ENCODE measurements at places on chromosomes 12 and 14. TPM values are rescaled to one million over a fixed set of nuclear protein-coding genes. Genes with fewer than 3 reads are reported as not detected.

GRCh38 chr14:26143057-26143456 lies 454.8 kb downstream of the NOVA1 start:
- DNase-seq = no peak

DNA sequence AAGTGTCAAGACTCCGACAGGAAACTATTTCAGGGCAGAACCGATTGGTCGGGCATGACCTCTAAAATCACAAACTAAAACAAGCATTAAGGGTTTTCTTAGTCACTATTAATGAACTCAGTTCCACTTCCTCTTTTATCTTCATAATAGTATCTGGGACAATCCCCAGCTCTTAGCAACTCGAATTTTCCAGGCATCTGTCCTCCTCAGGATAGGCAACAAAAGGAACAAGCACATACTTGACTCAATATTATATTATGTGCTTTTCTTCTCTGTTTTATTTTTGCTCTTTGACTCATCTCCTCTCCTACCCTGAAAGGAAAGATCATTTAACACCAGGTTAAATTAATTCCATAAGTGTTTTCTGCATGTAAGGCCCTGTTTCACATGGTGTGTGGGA lies 638.3 kb upstream of the TBX3 start:
- DNase-seq = no peak

DNA sequence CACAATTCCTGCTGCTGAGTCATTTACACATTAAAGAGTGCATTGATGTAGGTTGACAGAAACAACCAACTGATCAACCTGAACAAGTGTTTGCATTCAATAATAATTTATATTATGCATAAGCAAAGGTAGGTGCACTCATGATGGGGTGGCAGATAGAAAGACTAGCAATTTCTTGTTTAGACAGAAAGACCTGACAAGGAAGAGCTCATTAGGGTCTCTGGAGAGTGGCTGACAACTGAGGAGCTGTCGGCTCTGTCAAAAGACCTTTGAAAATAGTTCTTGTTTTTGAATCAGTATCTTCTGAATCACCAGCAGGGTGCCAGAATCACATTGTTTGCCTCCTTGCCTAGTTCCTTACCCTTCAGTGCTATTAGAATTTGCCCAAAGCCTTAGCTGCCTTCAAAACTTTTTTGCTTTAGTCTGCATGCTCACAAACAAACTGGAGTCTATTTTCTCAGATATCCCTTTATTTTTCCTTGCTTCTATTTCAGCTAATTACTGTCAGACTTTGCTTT lies 234.7 kb downstream of the BTG1 start:
- DNase-seq = no peak

DNA sequence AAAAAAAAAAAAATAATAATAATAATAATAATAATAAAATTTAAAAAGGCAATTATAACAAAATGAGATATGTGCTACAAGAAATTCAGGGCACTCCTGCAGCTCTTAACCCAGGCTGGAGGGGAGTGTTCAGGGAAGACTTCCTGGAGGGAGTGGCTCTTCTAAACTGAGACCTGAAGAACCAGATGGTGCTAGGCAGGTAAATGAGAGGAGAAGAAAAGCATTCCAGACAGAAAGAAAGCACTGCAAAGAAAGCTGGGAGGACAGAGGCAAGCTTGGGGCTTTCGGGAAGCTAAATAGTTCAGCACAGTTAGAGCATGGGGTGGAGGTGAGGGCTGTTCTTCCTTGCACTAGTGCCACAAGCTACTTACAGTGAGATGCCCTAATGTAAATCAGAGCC lies 9.9 kb upstream of the SRSF9 start:
- DNase-seq = no peak

KCNH3 gene
- total RNA-seq = 2.4 TPM

DNA sequence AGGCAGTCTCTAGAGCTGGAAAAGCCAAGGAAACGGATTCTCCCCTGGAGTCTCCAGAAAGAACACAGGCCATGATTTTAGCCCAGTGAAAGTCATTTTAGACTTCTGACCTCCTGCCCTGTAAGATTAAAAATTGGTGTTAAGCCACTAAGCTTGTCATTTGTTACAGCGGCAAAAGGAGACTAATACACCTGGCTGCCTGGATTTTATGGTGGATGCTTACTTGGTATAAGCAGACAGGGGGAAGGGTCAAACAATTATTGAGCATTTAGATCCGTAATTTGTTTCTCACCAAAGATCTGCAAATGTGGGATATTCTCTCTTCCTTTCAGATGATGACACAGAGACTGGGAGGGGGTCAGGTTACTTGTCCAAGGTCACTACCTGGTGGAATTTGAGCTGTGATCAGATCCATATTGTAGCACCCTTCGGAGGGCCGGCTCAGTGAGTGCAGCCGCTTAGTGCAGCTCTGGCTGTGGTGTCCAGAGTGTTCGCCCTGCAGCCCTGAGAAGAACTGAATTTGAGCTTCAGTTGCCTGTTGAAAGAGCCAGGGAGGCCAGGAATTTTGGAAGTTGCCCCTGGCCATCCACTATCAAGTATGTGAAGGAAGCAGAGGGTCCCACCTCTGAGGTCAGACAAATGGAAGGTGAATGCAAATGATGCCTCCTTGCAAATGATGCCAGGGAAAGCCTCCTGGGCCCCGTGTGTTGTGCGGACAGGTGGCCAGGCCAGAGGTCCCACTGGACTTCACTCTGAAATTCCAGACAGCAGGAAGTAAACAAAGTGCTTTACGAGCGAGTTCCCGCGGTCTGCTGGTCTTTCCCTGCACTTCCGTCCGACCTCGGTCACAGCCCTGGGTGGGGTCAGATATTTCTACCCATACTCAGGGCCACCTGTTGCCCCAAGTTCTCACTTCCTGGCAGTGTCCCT lies 15.1 kb downstream of the GLRX5 start:
- DNase-seq = no peak

C12orf75 gene
- 53.8 TPM for total RNA-seq

Data from activated CD4-positive, alpha-beta T cell treated with anti-CD3 and anti-CD28 coated beads for 36 hours (primary cell).